ENCODE measurements at places on chromosomes 6 and 20.

- no peak for DNase-seq
These were observed 378.5 kb downstream of the FRK start for GRCh38 chr6:115681978-115682775.

- DNase-seq: no peak
These were observed 2.1 kb upstream of the CDKN1A start for GRCh38 chr6:36676141-36677058.

GRCh38 chr6:70725817-70726415 is 58.2 kb downstream of the SMAP1 start:
- no peak for DNase-seq

- DNase-seq: no peak
These were observed 256.9 kb upstream of the SASH1 start for GRCh38 chr6:148085631-148086331.

GRCh38 chr6:924661-925060 is 231.7 kb upstream of the EXOC2 start:
- DNase-seq: no peak

- no peak for DNase-seq
These were observed 7.4 kb upstream of the SSTR4 start for GRCh38 chr20:23027721-23028120.

DNA sequence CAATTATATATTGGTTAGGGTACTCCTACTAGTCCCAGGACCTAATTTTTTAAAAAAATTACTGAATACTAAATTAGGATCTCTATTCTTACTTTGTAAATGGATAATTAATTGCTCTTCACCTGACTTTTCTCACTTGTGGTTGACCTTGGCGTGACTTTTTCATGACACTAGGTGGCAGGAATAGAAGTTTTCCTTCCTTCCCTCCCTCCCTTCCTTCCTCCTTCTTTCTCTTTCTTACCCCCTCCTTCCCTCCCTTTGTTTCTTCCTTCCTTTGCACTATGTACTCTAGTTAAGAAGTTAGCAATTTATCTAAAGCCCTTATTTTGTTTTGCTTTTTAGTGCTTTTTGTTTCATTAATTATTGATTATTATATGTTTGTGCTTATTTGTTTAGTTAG is 20.4 kb upstream of the HBS1L start:
- DNase-seq: no peak

GRCh38 chr6:4258733-4259132 is 123.4 kb upstream of the ECI2 start:
- no peak for DNase-seq

- no peak for DNase-seq
These were observed 212.6 kb downstream of the MAFB start for GRCh38 chr20:40476461-40476860.

DNA sequence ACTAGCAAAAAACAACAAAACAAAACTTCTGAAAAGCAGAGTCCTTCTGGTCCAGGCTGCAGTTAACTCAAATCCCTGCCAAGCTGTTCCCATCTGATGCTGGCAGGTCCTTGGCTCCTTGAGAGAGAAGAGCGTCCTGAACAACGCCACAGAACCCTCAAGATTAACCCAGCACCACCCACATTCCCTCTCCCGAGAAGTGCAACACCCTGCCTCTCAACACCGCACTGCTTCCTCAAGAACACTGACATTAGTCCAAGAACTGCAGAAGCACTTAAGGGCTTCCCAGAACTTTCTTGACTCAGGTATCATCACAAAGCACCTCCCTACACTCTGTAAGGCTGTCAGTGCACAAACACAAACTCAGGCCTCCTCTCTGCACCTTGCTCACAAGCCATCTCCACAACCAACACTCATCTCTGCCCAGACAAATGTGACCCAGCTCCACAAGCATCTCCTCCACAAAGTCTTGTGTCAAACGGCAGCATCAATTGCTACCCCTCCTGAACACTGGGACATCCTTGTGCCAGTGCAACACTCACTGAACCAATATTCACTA is 7.5 kb downstream of the MRPL14 start:
- DNase-seq: no peak

DNA sequence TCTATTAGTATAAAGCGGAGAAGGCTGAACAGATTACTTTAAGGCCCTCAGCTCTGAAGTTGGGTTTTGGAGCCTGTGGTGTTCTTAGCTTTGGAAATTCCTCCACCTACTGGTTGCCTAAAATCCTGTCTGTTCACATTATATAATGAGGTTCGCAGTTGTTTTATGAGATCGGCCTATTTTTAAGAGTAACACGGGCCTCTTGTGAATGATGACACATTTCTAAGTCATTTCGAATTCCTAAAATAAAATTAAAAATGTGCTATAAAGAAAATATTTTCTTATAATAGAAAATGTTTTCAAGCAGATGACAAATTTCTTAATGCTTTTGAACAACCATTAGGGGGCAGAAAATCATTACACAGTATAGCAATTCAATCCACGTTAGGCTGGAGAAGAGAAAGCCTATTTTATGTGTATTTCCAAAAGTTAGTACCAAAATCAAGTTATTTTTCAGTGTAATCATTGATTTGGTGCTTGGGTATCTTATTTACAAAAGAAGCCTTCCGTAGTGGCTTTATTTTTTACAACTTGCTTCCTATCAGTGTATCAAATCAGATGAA is 15.8 kb upstream of the FAM8A1 start:
- DNase-seq: no peak

GRCh38 chr6:138538390-138539031 is 39.2 kb upstream of the NHSL1 start:
- peak; percentile 64 for DNase-seq

DNA sequence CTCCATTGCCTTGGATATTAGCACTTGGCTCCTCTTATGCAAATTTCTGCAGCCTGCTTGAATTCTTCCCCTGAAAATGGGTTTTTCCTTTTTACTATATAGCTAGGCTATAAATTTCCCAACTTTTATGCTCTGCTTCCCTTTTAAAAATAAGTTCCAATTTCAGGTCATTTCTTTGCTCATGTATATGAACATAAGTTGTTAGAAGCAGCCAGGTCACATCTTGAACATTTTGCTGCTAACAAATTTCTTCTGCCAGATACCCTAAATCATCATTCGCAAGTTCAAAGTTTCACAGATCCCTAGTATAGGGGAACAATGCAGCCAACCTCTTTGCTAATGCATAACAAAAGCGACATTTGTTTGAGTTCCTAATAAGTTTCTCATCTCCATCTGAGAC is 34.5 kb upstream of the ENPP4 start:
- DNase-seq: no peak

- no peak for DNase-seq
These were observed 50.8 kb downstream of the PSMG4 start for GRCh38 chr6:3309391-3310050.

DNA sequence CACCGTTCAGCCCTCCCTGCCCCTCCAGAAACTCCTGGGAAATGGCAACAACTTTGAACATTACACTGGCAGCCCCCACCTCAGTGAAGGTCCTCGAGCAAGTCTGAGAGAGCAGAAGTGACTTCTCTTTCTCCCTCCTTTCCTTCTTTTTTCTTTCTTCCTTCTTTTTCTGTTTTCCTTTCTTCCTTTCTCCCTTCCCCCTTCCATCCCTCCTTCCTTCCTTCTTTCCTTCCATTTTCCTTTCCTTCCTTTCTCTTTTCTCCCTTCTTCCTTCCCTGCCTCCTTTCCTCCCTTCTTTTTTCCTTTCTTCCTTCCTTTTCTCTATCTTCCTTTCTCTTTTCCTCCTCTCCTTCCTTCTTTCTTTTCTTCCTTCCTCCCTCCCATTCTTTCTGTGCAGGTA is 162.7 kb downstream of the UNC5CL start:
- no peak for DNase-seq

GRCh38 chr6:166852451-166852975 is 103.8 kb downstream of the RNASET2 start:
- DNase-seq: no peak

GRCh38 chr6:98454809-98455322 is 379.5 kb upstream of the POU3F2 start:
- no peak for DNase-seq

DNA sequence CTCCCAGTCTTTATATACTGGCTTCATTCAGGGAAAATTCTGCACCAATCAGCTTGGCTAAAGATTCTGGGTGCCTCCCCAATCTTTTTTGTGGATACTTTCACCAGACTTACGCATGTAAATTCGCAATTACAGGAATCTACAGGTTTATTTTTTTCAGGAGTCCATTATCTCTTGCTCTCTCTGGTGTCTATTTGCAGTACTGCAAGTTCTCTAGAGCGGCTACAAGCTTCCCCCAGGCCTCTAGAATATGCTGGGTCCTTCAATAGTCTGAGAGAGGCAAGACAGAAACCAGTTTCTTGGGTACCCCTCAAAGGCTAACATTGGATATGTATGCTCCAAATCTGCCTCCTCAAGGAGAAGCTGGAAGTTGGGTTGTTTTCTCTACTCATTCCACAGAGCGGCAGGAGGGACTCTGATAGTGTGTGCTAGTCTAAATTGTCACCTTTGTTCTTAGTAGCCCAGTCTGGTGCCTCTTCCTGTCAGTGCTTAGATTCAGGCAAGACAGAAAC is 58.5 kb downstream of the SUN5 start:
- DNase-seq: no peak

DNA sequence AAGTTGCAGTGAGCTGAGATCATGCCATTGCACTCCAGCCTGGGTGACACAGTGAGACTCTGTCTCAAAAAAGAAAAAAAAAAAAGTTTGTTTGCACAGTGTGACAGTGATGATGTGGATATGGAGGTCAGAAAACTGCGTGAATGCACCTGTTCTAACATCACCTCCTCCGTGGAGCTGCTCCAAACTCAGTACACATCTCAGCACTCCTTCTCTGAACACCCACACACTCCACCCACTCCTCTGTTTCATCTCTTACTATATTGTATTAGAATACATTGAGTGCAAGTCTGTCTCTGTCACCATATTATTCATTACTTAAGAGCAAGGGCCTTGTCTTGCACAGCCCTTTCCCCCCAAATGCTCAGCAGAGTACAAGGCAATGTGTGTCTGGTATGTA is 51.5 kb upstream of the ENPP4 start:
- DNase-seq: no peak

GRCh38 chr6:158854214-158855101 is 35.3 kb upstream of the EZR start:
- DNase-seq: no peak

GRCh38 chr20:35695245-35695749 is 3.9 kb downstream of the NFS1 start:
- no peak for DNase-seq

- DNase-seq: no peak
These were observed 77.9 kb downstream of the MYB start for GRCh38 chr6:135258970-135259369.

GRCh38 chr6:38134704-38135088 is 315.2 kb downstream of the ZFAND3 start:
- DNase-seq: no peak

DNA sequence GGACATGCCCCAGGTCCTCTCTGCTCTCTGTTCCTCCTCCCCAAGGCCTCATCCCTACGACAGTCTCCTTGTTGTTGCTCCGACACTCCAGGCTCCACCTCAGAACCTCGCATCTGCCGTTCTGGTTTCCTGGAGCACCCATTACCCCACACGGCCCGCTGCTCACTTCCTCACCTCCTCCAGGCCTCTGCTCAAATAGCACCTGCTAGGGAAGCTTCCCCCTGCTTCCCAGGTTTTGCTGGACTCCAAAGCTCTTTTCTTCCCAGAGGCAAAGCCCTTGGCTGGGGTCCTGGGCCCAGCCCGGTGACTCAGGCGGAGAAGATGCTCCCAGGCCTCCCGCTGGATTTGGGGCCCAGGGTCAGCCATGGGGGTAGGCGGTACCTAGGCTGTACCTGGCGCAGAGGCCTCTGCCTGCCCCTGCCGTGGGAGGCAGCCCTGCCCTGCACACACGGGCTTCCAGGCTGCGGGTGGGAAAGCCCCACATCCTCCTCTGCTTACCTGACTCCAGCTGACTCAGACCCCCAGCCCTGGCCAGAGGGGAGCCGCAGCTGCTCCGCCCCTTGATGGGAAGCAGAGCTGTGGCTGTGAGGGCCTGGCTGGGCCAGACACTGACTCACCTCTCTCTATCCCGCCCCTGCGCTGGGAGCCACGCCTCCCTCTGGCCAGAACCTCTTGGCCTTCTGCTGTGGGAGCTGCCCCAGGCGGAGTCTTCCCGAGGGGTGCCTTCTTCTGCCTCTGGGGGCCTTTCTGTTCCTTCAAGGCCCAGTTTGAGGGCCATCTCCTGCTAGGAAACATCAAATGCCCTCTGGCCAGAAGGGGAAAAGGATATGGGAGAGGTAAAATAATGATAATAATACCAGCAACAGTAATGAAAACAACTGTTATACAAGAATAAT is 130.5 kb downstream of the CEBPB start:
- DNase-seq: peak; percentile 85

DNA sequence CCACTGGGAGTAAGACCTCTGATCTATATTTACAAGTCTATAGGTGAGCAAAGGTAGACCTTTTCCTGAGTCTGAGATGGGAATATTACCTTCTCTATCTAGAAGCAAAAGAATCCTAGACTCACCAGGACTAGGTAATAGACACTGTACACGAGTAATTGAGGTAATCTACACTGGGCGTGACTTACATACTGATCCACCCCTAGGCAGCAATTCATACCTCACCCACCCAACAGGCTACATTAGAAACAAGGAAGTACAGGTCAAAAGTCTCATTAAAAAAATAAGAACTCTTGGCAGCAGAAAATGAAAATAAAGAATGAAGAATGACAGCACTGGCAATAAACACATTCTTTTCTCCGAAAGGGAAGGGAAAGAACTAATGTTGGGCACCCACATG is 7.6 kb downstream of the CSNK2A1 start:
- DNase-seq: no peak

GRCh38 chr6:114521926-114522325 is 179.1 kb upstream of the HS3ST5 start:
- DNase-seq: no peak

DNA sequence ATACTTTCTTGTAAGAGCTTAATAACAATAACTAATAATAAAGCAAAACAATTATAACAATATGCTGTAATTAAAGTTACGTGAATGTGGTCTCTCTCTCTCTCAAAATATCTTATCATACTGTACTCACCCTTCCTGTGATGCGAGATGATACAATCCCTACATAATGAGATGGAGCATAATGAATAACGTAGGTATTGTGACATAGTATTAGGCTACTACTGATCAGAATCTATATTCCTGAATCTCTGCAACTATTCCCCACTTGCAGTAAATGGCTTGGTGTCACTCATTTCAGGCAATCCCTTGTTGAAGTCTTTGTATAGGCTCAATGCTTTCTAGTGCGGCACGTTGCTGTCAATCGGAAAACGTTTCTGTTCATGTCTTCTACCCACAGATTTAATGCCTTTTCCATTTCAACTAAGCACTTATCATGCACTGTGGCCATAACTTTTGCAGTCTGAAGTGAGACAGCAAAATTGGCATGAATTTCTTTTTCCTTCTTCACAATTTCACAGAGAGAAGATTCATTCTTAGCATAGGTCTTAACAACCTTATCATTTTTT is 32.3 kb downstream of the MOXD1 start:
- no peak for DNase-seq

- no peak for DNase-seq
These were observed 199.4 kb downstream of the PHACTR1 start for GRCh38 chr6:12916006-12916405.

DNA sequence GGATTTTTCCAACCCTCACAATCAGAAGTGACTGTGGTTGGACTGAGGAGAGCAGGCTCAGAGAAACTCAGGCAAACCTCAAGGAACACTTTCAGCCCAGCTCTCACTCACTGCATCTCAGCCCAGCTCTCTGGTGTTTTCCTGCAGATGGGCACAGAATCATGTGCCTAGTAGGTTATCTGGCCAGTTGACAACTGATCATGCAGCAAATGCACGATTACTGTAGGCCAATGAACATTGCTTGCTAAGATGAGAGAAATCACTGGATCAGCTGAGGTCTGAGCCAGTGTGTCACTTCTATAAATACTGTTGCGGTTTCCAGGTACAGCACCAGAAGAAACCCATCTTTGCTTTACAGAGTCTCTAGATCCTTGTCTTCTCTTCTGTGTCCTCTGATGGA is 540.5 kb downstream of the CD83 start:
- no peak for DNase-seq
